Stimulated activated CD4-positive, alpha-beta T cell treated with anti-CD3 and anti-CD28 coated beads, Interleukin-1b, Interleukin-23, amount 100 ng/mL, for 1 hour (primary cell): ENCODE measurements at places on chromosomes 13 and 19.

GRCh38 chr19:5091684-5092480 lies 123.0 kb downstream of the KDM4B start:
- no peak for DNase-seq

DNA sequence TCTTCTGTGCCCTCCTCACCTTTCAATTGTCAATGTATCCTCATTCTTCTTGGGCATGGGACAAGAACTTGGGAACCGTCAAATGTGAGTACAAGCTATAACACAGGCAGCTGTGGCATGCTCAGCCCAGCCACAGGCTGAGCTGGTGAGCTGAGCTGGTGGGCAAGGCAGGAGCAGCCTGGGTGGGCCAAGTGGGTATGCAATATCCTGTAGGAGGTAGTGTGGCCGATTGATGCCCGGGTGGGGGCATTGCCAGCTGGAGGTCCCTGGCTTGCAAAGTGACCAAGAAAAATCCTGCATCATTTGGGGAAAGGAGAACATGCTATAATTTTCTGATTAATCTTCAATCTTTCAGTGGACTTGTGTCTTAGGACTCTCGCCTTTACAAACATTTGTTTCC lies 507.2 kb upstream of the SLC10A2 start:
- no peak for DNase-seq

- DNase-seq, result no peak
These were observed 30.5 kb downstream of the ZSWIM4 start for GRCh38 chr19:13825489-13826441.

- DNase-seq, result no peak
These were observed 4.3 kb upstream of the SIX5 start for GRCh38 chr19:45773384-45773783.

DNA sequence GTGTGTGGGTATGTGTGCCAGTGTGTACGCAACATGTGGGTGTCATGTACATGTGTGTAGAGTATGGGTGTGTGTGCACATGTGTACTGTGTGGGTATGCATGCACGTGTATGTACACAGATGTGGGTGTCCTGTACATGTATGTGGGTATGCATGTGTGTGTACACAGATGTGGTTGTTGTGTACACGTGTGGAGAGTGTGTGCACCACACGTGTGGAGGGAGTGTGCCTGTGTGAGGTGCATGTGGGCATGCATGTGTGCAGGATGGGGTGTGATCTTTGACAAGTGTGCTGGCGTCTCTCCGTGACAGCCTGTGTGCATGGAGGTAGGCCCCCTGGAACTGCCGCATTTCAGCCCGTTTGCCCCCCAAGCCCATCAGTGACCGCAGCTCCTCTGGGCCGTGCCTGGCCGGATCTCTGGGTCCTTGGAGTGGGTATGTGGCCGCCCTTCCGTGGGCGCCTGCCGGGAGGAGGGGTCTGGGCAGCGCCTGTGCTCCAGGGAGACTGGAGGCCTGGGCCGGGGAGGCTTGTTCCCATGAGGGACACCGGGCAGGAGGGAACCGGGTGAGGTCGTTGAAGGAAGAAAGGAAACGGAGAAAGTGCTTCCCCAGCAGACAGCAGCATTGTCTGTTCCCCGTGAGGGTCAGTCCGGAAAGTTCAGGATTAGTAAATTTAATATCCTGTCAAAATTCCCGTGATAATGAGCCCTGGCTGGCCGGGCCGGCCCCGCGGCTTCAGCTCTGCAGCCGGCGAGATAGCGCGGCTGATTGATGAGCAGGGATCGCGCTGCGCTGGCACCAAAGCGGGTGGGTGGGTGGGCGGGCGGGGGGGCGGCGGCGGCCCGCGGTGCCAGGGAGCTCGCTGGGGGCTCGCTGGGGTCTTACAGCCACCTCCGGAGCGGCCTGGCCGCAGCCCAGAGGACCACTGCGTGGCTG lies 91.1 kb upstream of the SOX1 start:
- DNase-seq, result no peak

GRCh38 chr19:50481351-50482149 lies 4.9 kb upstream of the GARIN5A start:
- DNase-seq, result no peak

DNA sequence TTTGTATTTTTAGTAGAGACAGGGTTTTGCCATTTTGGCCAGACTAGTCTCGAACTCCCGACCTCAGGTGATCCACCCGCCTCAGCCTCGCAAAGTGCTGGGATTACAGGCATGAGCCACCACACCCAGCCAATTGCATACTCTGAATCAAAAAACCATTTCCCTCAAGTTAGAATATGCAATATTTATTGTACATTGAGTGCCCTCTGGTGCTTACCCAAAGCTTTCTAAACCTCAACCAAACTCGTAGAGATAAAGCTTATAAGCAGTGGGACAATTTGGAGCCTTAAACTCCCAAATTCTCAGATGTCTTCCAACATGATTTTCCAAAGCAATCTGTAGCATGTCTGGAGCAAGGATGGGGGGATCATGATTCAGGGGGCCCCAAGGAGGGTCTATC lies 22.4 kb downstream of the RFXAP start:
- no peak for DNase-seq

GRCh38 chr19:4472174-4472974 lies at the start of gene HDGFL2:
TSS of gene HDGFL2 (plus strand) at chr19:4472297. CDS start at chr19:4472351, 54 bp downstream.
- peak; percentile 89 for DNase-seq

DNA sequence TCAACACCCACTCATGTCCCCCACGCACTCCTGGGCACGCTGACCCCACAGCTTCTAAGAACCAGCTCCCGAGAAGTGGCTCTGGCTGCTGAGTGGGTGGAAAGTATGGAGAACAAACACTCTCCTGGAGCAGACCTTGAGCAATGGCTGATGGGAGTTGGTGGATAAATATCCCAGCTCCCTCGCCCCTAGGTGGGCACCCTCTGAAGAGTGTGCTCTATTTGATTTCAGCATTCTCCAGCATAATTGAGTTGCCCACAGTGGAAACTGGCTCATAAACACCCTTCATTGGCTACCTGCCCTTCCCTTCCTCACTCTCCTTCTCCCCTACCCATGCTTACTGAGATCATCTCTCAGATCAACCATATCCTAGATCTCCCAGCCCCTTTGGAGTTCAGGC lies 41.5 kb upstream of the ADGRE5 start:
- DNase-seq, result no peak
